ENCODE measurements at places on chromosomes 3 and 15. TPM values are rescaled to one million over a fixed set of nuclear protein-coding genes. Genes with fewer than 3 reads are reported as not detected.

- DNase-seq: no peak
These were observed 4.8 kb downstream of the GLYCTK start for GRCh38 chr3:52292247-52293065.

DNA sequence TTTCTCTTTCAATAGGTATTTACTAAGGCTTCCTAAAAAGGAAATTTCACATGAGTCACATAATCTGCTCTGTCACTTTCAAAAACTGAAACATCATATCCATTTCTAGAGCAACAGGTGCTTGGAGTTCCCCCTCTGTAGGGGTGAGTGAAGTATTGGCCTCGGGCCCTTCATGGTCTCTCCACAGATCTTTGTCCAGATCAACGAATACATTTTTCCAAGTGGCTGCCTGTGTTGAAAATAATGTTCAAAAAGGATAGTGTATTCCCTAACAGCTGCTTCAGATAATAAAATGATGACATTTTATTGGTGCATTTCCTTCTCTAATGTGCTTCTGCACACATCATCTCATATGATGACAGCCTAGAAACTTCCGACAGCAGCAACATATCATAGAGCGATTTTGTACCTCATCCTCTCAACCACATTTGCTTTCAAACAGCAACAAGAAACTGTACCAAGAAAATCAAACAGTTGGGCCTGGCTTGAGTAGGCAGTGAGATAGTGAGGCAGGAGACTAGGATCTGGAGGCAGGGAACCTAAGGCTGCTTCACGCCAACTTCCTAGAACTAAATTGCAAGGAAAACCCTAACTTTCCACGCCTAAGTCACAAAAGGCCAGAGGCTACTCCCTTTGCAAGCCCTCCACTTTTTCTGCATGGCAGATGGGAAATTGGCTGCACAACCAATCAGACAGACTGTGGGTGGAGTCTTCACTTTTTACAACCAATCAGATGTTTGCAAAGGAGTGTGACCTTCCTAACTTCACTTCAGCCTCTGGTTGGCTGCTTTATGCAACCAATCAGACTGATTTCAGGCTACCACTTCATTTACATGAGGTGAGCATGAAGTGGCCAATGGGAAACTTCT, 340.2 kb downstream of the LRRC3B start:
- no peak for DNase-seq

DNA sequence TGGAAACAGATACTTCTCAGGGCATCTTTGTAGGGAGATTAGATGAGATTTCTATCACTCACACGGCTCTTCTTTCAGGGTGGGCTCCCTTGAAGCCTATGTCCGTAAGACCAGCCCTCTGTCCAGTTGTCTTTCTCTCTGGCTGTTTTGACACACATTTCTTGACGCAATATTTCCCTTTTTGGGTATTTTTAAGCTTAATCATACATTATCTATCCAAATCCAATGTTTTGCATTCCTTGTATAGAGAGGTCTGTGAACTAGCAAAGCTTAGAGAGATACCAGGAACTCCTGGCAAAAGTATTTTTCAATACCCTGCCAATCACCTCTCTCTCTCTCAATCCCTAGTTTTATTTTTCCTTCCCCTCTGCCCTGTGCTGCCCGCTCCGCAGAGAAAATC, 79.3 kb downstream of the EOMES start:
- DNase-seq: no peak

DNA sequence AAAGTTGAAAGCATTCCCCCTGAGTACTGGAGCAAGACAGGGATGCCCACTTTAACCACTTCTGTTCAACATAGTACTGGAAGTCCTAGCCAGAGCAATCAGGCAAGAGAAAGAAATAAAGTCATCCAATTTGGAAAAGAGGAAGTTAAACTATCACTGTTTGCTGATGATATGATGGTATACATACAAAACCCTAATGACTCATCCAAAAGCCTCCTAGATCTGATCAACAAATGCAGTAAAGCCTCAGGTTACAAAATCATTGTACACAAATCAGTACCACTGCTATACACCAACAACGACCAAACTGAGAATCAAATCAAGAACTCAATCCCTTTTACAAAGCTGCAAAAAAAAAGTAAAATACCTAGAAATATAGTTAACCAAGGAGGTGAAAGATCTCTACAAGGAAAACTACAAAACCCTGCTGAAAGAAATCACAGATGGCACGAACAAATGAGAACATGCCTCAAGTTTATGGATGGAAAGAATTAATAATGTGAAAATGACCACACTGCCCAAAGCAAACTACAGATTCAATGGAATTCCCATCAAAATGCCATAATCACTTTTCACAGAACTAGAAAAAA, 40.3 kb downstream of the RPL39L start:
- DNase-seq: no peak

- DNase-seq: no peak
These were observed 85.0 kb downstream of the FAM81A start for GRCh38 chr15:59522988-59523461.

DNA sequence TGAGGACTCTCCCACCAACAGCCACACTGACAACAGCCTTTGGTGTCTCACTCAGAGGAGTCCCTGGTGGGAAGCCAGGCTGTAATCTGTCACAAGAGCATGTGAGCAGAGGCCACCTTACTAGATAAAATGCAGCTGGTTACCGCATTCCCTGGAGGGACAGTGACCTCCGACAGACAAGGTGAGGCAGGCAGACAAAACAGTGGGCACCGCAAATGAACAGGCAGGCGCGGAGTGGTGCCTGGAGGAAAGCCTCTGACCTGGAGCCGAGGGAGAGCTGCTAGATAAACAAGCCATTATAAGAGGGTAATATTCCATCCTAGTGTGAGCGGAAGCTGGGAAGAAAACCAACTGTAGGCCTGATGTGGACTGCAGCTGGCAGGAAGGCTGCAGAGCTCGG, 736.4 kb downstream of the FHIT start:
- DNase-seq: no peak

- DNase-seq: peak; percentile 32
These were observed at the start of gene SLC30A4 for GRCh38 chr15:45522328-45523165. Gene SLC30A4 (minus strand): TSS chr15:45522755. CDS start chr15:45522354, 401 bp downstream.

DNA sequence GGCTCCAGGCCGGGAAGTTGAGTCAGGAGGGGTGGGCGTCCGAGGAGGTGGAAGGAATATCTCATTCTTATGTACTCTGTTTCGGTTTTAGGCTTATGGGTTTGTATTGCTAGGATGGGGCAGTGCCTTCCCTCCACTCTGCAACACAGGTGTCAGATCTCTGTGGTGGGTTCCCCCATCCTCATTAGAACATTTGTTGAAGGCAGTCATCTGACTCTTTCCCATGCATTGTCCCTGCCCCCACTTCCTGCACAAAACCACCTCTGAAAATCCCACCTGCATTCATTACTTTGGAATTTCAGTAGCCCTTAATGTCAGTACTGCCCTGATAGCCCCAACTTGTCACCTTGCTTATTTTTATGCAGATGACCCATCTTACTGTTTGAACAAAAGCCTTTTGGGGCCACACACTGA, 29.5 kb downstream of the GYG1 start:
- no peak for DNase-seq

DNA sequence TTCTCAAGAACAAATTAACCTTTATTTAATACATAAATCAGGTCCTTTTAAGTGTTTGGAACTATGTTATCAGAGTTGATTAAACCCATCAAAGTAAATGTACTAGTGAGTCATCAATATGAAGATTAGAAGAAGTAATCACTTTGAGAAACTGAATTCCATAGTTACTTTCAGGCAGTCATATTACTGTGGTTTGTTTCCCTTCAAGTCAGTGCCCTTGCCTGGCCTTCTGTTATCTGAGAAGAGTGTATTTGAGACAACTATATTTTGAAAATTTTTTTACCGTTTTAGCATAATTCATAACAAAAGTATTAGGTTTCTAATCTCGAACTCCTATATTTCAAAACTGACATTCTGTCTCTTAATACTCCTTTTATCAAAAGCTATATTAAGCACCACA, 73.6 kb downstream of the GMPS start:
- DNase-seq: no peak

- DNase-seq: no peak
These were observed 49.4 kb upstream of the ACVR2B start for GRCh38 chr3:38404286-38404685.

- DNase-seq: no peak
These were observed 46.2 kb downstream of the ILDR1 start for GRCh38 chr3:121975702-121976302.

DNA sequence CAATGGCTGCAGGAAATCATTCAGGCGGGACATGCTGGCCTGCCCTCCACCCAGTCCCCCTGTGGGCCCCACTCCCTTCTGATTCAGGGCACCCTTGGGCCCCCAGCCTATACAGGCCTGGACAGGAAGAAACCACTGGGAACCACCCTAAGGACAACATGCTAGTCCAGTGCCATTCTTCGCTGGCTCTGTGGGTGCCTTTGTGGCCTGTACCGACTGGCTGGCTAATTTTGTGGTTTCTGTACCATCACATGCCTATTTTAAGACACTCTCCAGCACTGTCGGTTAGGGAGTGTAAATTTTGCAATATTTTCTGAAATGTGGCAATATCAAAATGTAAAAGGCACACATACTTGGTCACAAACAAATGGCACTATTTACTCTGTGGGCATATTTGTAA, 61.4 kb upstream of the POLG start:
- DNase-seq: no peak

GRCh38 chr15:90585863-90586262, 56.1 kb downstream of the CRTC3 start:
- DNase-seq: no peak

GRCh38 chr3:67460841-67461510, 193.4 kb downstream of the SUCLG2 start:
- no peak for DNase-seq

- DNase-seq: no peak
These were observed 37.9 kb downstream of the RAB6B start for GRCh38 chr3:133857767-133858166.

GRCh38 chr15:61227950-61228936, 859 bp downstream of the RORA start:
- no peak for DNase-seq

DNA sequence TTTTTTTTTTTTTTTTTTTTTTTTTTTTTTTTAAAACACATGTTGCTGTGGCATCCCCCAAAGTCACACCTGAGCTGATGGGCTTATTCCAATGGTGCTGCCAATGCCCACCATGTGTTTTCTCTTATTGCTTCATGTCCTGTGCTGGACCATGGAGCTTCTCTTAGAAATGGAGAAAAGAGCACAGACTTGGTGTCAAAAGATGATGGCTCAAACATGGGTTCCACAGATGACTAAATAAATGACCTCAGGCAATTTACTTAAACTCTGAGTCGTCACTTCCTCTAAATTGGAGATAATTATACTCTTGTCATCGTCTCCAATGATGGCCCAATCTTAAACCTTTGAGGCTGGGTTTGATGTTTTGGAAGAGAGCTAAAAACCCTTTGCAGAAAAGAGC, 28.1 kb downstream of the CHST2 start:
- DNase-seq: no peak

DNA sequence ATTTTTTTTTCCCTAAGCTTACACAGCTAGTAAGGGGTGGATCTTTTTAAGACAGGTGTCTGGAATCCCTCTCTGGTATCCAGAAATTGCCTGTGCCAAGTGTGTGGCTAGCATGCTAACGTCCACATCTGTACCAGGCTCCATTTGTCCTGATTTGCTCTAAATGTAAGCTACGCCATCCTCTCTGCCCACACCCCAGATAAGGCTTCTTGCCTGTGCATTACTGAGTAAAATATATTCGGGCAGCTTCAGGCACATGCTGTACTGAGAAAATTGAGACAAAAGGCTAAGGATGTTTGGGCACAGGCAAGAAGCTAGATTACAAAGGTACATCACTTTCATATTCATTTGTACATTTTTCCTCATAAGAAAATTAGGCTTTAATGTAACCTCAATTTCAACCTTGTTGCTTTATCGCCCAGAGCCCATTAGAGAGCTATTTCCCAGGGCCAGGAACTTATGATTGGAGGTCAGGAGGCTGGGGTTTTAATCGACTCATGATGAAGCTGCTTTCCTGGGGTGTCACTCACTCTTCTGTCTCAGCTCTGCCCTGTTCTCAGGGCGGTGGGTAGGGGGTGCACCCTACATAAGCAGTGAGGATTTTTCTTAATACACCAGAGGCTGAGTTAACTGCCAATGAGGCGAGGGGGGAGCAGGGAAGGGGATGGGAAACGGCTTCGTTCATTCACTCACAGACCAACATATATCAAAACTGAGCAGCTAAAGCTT, 106.3 kb downstream of the RORA start:
- DNase-seq: no peak

DNA sequence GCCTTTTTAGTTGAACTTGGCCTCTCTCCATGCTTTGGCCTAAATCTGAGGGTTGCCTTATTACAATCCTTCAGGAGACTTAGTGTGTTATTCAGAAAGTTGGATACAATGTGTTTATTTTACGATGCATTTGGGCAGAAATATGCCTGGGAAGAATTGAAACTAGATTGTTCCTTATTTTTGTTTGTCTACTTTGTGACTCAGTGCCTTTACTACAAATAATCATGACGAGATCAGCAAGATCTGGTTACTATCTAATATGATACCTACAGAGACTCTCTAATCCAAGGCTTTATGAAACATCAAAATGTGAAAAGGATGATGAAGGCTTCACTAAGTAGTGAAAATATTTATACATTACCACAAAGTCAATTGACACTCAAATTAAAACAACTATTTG, 82.2 kb downstream of the RBMS3 start:
- DNase-seq: no peak

The FAH gene
- 8.1 TPM for total RNA-seq

The RBP2 gene
- total RNA-seq: not detected

The NANOGP8 gene
- total RNA-seq: 0.53 TPM

The EXOG gene
- total RNA-seq: 21.9 TPM

The ATP13A4 gene
- total RNA-seq: 7.7 TPM

The PLAAT1 gene
- total RNA-seq: 0.90 TPM

The ZNF860 gene
- 9.6 TPM for total RNA-seq

The ROPN1 gene
- total RNA-seq: not detected
